ENCODE measurements at places on chromosomes 6 and 20.

- no peak for DNase-seq
Measured at GRCh38 chr20:13034936-13035335, 26.2 kb downstream of the SPTLC3 start.

DNA sequence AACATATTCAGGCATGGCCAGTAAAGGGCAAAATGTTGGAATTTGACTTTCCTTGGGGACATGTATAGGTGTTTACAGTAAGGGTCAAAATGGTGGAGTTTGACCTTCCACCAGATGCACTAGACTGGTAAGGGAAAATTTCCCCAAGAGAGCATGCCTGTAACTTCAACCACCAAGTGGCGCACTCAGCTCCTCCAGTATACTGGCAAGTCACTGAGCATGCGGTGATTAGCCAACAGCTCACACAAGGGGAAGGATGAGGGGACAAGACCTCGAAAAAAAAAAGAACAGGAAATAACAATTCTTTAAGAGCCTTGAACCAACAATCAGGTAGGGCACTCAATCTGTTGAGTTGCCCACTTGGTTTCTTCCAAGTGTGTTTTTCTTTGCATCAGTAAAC is 140.9 kb downstream of the EYS start:
- DNase-seq: no peak

DNA sequence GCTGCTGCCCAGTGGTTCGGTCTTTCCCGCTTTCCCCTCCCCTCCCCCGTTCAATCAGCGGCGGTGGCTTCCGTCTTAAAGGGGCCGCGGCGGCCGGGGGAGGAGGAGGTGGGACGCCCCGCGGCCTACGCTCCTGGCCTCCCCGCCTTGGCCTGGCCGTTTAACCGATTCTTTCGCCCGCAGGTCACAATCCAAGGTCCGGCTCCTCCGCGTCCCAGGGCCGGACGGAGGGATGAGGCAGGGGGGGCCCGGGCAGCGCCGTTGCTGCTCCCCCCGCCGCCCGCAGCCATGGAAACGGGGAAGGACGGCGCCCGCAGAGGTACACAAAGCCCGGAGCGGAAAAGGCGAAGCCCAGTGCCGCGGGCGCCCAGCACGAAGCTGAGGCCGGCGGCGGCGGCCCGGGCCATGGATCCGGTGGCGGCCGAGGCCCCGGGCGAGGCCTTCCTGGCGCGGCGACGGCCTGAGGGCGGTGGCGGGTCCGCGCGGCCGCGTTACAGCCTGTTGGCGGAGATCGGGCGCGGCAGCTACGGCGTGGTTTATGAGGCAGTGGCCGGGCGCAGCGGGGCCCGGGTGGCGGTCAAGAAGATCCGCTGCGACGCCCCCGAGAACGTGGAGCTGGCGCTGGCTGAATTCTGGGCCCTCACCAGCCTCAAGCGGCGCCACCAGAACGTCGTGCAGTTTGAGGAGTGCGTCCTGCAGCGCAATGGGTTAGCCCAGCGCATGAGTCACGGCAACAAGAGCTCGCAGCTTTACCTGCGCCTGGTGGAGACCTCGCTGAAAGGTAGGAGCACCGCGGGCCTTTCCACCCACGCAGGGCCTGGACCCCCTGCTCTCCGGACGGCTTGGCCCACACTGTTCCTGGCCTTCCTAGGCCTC is 1.2 kb downstream of the STK35 start:
- peak; percentile 91 for DNase-seq

GRCh38 chr20:46828471-46828870 is 66.2 kb upstream of the EYA2 start:
- no peak for DNase-seq

- no peak for DNase-seq
Measured at GRCh38 chr6:135496800-135497411, 634 bp downstream of the AHI1 start.

GRCh38 chr6:14929291-14929690 is 316.6 kb upstream of the JARID2 start:
- DNase-seq: no peak

DNA sequence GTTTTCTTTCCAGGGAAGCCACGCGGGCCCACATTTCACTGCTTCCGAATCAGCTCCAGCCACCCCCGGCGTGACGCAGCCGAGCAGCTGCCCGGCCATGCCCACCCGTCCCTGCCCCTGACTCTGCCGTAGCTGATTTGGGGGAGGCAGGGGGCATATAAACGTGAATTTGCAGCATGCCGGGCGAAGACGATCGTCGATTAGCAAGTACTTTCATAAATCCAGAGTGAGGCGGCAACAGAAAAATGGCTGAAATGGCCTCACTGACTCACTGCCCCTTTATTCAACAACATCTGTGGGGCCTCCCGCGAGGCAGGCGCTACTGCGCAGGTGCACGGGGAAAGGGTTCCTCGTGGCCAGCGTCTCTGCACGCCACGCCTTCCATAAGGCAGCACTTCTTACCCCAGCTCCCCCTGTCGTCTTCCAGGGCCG is 118.0 kb downstream of the DLL1 start:
- DNase-seq: no peak

- no peak for DNase-seq
Measured at GRCh38 chr6:14178083-14178445, 60.5 kb downstream of the CD83 start.

- no peak for DNase-seq
Measured at GRCh38 chr6:80186082-80186481, 79.6 kb downstream of the BCKDHB start.

GRCh38 chr20:61494763-61495575 is 242.9 kb downstream of the CDH4 start:
- DNase-seq: no peak

- DNase-seq: no peak
Measured at GRCh38 chr6:37878150-37878710, 58.7 kb downstream of the ZFAND3 start.

DNA sequence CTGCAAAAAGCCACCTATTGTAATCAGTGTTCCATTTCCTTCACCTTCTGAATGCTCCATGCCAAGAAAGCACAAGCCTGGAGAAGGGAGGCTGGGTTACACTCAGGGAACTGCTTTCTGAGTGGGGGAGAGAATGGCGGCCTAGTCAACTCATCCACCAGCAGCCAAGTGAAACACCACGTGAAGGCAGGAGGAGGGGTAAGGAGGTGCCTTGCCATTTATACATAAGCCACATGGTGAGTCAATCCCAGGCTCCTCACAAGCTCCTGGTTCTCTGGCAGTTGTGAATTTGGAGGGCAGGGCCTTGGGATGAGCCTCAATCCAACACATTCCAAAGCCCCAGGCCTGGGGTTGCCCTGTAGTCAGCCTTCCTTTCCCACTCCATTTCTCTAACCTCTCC is 149.4 kb downstream of the CD24 start:
- DNase-seq: no peak

GRCh38 chr6:137264311-137265075 is 45.3 kb upstream of the IFNGR1 start:
- DNase-seq: no peak

GRCh38 chr20:982754-983153 is 19.4 kb downstream of the RSPO4 start:
- no peak for DNase-seq

- no peak for DNase-seq
Measured at GRCh38 chr6:165662041-165662748, 846 bp downstream of the PDE10A start.

DNA sequence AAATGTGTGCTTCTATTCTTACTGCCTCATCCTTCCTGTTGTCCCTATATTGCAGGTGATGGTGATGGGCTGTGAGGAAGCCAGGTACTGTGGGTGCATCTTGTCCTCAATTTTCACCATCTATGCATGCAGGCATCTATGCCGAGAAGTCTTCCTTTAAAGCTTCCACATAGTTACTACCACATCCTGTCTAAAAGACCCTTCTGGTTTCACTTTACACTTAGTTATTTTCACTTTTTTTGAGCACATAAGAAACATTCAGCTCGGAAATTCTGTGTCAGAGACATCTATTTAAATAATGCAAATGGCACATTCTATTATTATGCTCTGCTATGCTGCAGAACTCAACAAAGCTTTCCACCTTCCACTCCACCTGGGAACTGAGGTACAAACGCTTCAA is 28.2 kb upstream of the FABP7 start:
- DNase-seq: no peak

DNA sequence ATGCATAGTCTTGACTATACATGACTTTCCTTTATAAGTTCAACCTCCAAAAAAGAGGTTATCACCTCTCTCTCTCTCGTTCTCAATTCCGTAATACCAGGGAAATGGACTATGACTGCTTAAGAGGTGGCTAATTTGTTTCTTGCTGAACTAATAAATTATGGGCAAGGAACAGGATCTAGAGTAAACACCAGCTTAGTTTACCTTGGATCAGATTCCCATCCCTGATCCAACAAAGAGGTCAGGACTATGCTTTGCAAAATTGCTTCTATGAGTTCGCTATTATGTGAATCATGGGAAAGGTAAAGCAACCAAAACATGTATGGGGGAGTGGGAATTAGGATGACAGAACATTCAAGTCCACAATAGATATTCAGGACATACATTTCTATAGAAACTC is 630.7 kb downstream of the HACE1 start:
- DNase-seq: no peak

GRCh38 chr20:1375515-1375914 is 17.3 kb downstream of the FKBP1A start:
- DNase-seq: no peak

DNA sequence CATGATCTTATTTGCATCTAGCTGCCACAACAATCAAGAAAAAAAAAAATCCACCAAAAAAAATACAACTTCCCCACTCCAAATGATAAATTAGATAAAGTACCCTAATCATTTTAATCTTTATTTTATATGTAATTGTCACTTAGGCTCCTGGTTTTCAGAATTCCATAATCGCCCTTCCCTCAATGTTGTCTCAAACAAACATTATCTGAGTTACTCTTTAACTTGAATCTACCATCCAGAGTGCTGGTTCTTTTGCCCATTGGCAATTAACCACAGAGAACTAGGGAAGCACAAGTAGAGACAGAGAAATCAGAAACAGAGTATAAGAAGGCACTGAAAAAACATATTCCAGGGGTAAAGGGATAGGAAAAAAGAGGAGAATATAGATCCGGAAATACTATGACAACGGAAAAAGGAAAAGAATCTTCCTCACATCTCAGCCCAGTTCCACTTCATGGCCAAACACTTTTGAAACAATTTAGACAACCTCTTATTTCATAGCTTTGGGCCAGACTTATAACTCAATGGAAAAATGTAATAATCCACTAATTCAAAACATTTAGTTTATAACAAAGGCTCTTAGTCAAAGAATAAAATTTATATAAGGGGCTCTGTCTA is 861 bp upstream of the NHSL1 start:
- no peak for DNase-seq

DNA sequence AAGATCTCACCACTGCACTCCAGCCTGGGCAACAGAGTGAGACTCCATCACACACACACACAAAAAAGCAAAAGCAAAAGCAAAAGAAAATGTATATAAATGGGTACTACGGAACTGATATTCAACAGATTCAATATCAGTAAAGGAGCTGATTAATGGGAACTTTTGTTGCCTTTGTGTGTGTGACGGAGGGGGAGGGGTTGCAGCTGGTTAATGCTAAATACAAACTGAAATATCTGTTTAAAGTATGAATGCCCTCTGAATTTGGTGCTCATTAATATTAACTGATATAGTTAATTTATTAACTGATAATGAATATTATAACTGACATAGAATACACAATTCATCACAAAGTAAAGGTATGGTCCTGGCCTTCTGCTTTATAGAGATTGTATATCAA is 8.4 kb downstream of the NCOA6 start:
- no peak for DNase-seq

DNA sequence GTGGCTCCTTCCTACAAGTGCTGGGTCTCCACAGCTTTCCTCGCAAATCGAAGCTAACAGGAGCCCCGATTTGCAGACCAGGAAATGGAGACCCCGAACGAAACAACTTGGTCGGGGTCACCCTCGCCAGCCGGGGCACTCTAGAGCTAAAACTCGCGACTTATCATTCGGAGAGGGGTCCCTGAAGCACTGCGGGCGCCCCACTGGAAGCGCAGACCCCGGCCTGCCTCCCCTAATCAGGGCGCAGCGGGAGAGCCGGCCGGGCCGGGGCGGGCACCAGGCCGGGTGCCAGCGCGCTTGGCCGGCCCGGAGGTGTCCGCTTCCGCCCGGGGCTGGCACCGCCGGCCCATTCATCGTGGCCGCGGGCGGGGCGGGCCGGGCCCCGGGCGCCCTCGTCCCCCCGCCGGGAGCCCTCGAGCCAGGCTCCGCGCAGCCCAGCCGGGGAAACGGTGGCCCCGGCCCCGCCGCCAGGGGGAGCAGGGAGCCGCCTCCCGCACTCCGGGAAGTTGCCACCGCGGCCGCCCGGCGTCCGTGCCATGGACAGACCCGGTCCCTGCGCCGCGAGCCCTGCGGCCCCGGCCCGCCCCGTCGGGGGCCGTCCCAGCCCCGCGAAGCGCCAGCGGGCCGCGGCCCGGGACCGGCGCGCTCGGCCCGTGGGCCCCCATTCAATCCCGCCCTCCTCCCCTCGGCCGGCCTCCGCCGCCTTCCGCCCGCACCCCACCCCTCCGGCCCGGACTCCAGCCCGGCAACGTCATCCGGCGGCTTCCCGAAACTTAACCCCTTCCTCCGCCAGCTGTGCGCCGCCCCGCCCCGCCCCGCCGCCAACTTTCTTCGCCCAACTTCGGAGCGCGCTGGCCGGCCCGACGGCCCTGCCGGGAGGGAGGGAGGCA is 961 bp downstream of the RRBP1 start:
- peak; percentile 87 for DNase-seq

- DNase-seq: no peak
Measured at GRCh38 chr6:29989211-29989610, 46.9 kb downstream of the HLA-A start.

DNA sequence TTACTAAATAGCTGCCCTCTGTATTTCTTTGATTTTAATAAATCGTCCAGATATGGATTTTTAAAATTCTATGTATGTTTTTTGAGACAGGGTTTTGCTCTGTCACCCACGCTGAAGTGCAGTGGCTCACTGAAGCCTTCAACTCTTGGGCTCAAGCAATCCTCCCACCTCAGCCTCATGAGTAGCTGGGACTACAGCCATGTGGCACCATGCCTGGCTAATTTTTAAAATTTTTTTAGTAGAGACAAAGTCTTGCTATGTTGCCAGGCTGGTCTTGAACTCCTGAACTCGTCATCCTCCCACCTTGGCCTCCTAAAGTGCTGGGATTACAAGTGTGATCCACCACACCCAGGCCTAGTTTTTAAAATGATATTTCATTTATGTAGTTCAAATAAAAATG is 47.4 kb upstream of the DDR1 start:
- DNase-seq: no peak

- no peak for DNase-seq
Measured at GRCh38 chr20:53672484-53673129, 79.0 kb upstream of the ZNF217 start.

DNA sequence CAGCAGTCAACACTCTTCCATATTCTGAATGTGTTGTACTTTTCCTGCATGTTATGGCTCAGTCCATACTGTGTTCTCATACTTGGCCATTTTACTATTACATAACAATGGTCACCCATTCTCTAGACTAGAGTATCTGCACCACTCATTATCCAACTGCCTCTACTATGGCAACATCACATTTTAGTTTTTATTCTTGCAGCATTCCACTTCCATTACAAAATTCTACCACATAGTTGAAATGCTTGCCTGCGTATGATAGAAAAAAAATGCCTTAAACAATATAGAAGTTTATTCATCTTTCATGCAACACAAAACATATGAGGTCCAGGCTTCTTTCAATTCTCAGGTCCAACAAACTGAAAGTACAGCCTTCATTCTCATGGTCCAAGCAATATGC is 128.0 kb downstream of the TENT5A start:
- no peak for DNase-seq

GRCh38 chr6:63610944-63611343 is 24.7 kb upstream of the PHF3 start:
- no peak for DNase-seq
